Esophagus squamous epithelium (tissue), 5 donors: ENCODE measurements at places on chromosomes 3 and 15.

- DNase-seq = no peak
Observed at GRCh38 chr3:108861401-108861800, 38.8 kb downstream of the TRAT1 start.

GRCh38 chr3:107633327-107634098 is 110.8 kb downstream of the BBX start:
- DNase-seq = no peak

DNA sequence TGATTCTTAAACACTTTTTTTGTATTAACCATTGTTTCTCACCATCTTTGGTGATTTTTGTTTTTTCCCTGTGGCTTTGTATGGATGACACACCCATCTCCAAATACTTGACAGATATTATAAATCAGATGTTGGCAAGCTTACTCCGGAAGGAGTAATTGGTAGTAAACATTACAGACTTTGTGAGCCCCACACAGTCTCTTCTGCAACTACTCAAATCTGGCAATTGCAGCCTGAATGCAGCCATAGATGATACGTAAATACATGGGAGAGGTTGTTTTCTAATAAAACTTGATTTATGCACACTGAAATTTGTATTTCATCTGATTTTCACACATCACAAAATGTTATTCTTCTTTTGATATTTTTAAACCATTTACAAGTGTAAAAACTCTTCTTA is 331.5 kb downstream of the ARPP21 start:
- no peak for DNase-seq

- DNase-seq = no peak
Observed at GRCh38 chr3:188719545-188719944, 452.2 kb upstream of the TPRG1 start.

GRCh38 chr3:150312018-150312657 is 96.0 kb upstream of the TSC22D2 start:
- no peak for DNase-seq

- DNase-seq = no peak
Observed at GRCh38 chr3:89311581-89311980, 204.2 kb downstream of the EPHA3 start.

GRCh38 chr3:101131767-101132166 is 138.5 kb upstream of the ABI3BP start:
- DNase-seq = no peak

DNA sequence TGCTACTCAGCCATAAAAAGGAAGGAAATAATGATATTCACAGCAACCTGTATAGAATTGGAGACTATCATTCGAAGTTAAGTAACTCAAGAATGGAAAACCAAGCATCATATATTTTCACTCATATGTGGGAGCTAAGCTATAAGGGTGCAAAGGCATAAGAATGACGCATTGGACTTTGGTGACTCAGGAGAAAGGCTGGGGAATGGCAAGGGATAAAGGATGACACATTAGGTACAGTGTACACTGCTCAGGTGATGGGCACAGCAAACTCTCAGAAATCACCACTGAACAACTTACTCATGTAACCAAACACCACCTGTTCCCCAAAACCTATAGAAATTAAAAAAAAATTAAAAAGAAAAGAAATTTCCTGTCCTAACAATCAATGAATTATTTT is 42.7 kb downstream of the ALCAM start:
- DNase-seq = no peak

DNA sequence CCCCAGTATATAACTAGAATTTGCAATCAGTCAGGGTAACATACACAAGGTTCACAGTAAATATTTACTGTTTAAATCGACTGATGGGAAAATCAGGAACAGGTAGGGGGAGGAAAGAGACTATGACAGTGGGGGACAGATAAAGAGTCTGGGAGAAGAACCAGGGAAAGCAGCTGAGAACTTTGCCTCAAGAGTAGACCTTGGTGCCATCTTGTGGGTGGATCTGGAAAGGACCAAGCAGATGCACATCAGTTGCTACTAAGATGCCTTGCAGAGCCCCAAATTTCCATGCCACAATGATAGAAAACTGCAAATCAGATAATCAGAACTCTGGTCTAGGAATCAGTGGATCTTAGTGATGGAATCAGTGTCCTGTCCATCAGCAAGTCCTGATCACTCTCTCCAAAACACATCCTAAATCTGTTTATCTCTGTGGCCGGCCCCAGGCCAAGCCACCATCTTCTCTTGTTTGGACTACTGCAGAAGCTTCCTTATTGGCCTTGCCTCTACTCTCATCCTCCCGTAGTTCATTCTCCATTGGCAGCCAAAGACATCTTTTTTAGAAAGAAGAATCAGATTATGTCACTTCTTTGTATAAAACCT is 62.7 kb downstream of the PDE8A start:
- DNase-seq = no peak

DNA sequence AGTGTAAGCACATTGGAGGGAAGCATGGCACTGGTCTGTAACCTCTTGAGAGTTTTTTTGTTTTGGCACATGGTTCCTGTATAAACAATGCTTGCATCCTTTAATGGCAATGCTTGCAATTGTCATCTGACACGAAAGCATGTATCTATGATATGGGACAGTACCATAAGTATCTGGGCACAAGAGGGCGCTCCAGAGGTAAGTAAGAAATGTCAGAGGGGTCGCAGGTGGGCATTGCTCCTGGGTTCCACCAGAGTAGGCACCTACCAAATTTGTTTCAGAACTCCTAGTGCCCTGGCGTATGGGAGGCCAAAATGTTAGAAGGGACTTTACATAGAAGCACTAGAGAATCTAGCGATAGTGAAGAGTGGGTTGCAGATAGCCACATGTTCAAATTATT is 58.7 kb upstream of the BCHE start:
- no peak for DNase-seq

- DNase-seq = no peak
Observed at GRCh38 chr15:24877174-24877573, 77.6 kb upstream of the SNRPN start.

- DNase-seq = no peak
Observed at GRCh38 chr15:38374556-38374955, 79.4 kb upstream of the FAM98B start.

DNA sequence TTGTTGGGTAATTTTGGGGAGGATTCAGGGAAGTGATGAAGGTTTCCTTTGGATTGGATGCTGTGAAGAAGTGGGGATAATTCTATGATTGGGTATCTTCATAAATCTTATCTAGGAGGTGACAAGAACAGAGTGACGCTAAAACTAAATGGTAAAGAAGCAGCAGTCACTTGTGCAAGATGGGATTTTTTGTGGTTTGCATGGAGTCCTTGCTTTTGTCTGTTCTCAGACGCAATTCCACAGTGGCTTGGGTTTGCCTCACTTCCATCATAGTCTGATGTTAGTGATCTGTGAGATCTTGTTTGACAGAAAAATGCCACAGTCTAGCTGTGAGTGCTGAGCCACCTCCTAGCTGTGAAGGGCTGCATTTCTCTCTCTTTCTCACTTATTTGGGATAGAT is 26.9 kb downstream of the GTF2E1 start:
- no peak for DNase-seq

DNA sequence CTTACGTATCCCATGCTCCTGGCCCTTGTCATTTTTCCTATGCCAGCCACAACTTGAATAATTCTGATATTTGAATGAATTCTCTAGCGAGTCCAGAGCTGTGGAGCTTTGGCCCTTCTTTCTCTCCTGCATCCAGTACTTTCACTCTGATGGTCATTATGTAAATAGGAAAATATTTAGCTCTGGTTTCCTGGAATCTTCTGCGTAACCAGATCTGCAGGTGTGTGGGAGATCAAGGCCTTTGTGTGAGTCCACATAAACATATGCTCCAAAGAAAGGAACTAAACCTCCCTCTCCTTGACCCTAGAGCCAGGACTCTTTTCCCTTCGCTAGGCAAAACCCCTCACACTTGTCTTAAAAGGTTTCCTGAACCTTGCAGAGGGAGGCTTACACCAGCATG is 132.5 kb upstream of the THBS1 start:
- no peak for DNase-seq

DNA sequence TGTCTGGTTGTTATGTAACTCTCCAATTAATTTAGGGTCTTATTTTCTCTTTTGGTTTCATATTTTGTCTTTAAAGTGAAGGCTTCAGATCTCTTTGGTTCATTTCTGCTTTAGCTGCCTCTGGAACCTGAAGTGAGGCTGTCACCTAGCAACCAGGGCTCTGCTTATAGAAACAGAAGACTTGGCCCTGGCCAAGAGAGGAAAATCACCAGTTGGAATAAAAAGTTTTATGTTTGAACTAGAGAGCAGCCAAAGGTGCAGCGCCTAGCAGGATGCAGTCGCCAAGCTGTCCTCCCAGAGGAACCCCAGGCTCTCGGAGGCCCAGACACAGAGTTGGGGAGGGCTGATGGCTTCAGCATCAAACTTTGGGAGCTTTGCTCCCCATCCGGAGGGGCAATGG is 41.1 kb downstream of the LYZL4 start:
- DNase-seq = no peak

DNA sequence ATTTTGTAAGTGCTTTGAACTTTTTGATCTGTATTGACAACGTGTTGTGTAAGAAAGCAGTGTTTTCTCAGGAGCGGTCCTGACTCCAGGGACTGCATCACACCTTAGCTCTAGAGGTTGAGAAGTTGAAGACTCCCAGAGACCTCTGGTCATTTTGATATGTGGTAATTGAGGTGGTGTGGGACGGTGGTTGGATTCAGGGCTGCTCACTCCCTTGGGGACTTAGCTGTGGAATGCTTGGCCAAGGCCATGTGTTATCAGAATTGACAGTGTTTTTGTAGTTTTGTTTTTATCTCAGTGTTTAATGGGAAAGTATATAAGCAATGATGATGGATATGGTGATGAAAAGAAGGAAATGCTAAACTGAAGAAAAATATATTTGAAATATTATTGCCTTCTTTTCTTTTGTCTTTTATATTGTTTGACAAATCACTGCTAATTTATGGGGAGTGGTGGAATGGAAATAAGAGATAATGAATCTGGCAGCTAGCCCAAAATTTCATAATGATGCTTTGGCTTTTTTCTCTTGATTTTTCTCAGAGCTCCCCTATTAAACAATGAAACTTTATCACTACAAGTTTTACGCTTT is 16.0 kb downstream of the CMSS1 start:
- DNase-seq = no peak

DNA sequence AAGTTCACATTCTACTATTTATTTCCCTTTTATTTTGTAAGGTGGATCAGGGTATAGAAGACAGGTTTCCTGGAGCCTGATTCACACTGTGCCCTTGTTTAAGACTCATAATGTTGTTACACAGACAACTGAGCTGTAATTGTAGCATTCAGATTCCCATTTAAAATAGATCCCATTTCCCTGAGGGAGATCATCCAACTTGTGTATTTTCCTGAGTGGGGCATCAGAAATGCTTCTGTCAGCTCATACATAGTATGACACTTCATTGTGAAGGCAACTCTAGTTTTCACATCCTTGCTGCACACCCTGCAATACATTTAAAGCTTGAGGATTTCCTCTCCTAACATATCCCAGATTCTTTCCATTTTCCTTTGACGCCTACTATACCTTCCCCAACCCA is 659.7 kb downstream of the GRM7 start:
- DNase-seq = no peak

DNA sequence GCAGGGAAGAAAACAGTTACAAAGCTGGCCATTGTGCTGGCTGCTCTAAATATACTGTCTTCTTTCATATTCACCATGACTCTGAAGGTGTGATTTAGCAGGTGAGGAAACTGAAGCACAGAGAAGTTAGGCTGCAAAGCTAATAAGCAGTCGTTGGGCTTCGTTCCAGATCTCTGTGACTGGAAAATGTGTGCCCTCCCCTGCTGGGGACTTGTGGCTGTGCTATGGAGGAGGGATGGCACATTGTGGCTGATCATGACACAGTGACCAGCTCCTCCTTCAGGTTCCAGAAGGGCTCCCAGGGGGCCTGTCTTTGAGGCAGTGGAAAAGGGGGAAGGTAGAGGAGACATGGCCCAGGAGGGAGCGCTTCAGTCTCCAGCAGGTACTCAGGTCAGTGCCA is 19.2 kb downstream of the PXK start:
- DNase-seq = no peak

DNA sequence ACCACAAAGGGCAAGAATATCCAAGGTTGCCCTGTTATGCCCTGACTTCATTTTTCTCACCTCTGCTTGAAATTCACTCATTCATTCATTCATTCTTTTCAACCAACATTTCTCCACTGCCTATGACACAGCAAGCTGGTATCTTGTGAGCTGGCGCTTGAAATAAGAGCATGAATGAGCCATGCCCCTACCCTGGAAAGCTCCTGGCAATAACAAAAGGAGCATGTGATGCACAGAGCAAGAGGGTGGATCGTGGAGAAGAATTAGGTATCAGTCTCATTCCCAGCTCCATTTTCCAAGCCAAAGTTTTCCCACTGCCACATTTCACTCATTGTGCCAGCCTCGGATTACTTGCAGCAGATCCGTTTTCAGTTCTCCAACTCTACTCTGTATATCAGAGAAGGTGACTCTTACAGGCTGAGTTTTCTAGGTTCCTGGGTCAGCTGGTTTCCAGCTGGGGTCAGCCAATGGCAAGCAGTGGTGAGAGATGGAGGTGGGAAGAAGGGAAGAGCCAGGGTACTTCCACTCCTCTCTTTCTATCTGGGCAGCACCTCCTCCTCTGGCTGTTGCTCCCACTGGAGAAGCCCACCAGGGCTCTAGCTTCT is 144.8 kb downstream of the SUCLG2 start:
- no peak for DNase-seq

- no peak for DNase-seq
Observed at GRCh38 chr3:32630266-32630665, 54.7 kb upstream of the CNOT10 start.

GRCh38 chr15:25703726-25704125 is 159.4 kb downstream of the ATP10A start:
- DNase-seq = no peak

GRCh38 chr15:64813075-64813474 is 12.4 kb downstream of the PIF1 start:
- no peak for DNase-seq

DNA sequence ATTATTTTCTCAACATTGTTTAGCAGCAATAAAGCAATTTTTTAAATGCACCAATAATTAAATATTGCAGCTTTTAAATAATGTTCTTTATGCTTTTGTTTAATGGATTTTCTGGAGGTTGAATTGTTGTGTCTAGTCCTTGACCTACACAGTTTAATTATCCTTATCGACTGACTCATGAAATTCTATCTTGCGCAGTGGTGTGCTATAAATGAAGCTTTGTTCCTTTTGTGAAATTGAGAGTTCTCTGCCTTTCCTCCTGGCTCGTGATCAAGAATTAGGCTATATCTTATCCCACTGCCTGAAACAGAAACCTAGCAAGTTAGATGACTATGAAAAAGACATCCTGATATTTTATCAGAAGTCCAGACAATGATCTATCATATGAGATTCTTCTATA is 37.0 kb upstream of the PIK3R4 start:
- DNase-seq = no peak

DNA sequence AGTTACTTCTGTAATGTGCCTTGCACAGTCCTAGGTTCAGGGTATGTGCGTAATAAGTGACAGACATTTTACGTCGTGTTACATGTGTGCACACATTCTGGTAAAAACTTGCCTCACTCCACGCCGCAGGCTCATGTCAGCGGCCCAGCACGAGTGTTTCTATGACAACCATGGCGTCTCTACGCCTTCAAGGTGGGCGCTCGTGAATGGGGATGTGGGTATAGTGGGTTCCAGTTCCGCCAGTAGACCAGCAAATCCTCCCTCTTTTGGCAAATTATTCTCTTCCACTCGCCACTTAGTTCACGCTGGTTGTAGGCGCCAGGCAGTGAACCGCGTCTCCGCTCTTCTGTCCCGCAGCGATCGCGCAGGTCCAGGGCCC is 40.3 kb downstream of the CHST14 start:
- DNase-seq = no peak
